ENCODE measurements at places on chromosomes 13 and 19.

GRCh38 chr13:39783051-39783450 lies 127.6 kb downstream of the COG6 start:
- DNase-seq = no peak

- no peak for DNase-seq
Measured at GRCh38 chr19:48364598-48365348, 606 bp downstream of the SYNGR4 start.

- no peak for DNase-seq
Measured at GRCh38 chr13:76131551-76131950, 495.4 kb downstream of the LMO7 start.

- DNase-seq = no peak
Measured at GRCh38 chr13:39767791-39768517, 112.5 kb downstream of the COG6 start.

DNA sequence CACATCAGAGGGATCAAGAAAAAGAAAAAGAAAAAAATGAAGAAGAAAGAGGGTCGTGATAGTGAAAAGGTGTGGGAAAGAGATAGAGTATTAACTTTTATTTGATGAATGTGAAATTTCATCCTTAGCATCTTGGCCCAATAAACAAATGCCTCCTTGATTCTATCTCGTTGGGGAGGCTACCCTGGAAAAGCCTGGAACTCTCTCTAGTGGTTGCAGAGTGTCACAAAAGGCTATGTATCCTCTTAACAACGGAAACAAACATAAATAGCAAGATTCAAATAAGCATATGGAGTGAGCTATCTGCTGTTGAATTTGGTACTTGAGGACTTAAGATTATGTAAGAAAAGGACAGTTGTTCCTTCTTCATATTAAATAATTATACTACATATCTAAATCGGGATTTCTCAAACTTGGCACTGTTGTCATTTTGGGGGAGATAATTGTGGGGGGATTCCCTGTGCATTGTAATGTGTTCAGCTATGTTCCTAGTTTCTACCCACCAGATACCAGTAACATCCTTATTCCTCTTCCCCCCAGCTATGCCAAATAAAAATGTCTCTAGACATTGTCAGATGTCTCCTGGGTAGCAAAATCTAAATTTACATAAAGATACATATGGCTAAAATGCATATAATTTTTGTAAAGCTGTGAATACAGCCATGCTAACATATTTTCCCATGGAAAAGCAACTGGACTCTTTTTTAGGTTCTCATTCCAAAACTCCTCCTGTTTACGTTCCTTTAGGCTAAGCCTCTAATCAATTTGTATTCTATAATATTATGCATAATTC lies 557.2 kb downstream of the DCT start:
- no peak for DNase-seq

DNA sequence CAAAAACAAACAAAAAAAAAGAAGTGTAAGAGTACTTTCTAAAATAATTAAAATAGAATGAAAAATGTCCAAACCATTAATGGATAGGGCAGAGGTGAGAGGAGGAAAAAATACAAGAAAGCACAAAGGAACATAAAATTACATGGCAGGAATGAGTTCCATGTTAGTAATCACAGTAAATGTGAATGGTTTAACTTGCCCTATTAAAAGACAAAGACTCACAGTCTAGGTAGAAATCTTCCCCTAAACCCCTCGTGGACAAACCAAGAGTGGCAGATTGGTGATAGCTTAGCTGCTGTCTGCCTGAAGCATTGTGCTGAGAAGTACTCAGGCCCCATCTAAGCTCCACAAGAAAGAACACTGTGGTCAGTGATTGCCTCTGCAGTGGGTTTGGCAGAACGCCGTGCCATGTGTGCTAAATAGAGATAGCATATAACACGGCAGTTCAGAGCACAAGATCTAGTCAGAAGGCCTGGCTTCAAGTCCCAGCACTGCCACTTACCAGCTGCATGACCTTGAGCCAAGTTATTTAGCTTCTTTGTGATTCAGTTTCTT lies 103.5 kb downstream of the DPF1 start:
- DNase-seq = no peak

DNA sequence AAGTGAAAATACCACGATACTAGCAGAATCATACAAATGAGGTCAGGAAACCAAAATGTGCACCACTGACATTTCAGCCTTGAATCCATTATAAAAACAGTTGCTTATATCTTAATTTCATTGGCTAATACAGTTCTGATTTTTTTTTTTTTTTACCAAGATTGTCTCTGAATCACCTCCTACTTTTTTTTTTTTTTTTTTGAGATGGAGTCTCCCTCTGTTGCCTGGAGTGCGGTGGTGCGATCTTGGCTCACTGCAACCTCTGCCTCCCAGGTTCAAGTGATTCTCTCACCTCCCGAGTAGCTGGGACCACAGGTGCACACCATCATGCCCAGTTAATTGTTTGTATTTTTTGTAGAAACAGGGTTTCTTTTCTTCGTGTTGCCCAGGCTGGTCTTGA lies 270.2 kb downstream of the LMO7 start:
- DNase-seq = no peak

- DNase-seq = no peak
Measured at GRCh38 chr19:49243726-49244125, 81.3 kb downstream of the SLC6A16 start.

GRCh38 chr19:29596885-29597525 lies 9.1 kb upstream of the POP4 start:
- DNase-seq = no peak

- no peak for DNase-seq
Measured at GRCh38 chr19:50667759-50668231, 18.6 kb downstream of the C19orf81 start.

DNA sequence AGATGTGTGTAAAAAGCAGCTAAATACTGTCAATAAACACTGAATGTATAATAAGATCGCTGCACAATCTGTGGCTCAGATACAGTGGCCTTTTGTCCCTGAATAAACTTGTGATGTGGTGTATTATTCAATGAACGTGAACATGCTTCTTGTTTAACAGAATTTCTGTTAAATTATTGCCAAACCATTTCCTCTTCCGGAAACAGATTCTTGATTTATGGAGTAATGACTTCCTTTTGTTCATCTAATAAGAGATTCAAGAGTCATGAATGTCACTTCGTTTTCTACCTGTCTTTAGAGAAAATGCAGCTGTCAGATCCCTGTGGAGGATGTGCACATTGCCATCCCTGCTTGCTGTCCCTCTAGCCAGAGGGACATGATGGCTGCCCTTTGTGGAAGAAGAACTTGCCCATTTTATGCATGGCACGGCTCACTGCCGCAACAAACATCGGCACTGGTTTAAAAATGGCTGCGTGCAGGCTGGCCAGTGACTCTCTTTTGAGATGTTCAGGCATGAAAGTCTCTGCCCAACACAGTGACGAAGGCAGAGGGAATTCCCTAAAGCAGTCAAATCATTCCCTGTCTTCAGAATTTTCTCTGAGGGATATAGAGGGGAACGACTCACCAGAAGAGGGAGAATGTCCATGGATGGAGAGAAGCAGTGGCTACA lies 3.1 kb upstream of the TNFSF13B start:
- no peak for DNase-seq

DNA sequence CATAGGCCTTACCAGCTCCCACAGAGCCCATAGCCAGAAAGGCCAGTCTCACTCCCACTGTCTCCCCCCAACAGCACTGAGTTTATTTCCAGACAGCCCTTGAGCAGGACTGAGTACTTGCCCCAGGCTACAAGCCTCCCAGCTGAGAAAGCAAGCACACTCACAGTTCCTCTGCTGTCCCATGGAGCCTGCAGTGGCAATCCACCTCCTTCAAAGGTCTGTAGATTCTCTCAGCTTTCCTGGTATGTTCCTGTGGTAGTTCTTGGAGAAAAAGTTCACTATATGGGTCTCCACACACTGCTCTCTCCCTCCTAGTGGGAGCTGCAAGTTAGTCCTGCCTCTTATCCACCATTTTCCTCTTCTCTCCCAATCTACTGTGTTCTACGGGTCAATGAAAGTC lies 728.7 kb downstream of the DIAPH3 start:
- DNase-seq = no peak

GRCh38 chr13:85632526-85633195 lies 166.6 kb downstream of the SLITRK6 start:
- no peak for DNase-seq

GRCh38 chr13:30806784-30807183 lies 71.4 kb downstream of the ALOX5AP start:
- DNase-seq = no peak

DNA sequence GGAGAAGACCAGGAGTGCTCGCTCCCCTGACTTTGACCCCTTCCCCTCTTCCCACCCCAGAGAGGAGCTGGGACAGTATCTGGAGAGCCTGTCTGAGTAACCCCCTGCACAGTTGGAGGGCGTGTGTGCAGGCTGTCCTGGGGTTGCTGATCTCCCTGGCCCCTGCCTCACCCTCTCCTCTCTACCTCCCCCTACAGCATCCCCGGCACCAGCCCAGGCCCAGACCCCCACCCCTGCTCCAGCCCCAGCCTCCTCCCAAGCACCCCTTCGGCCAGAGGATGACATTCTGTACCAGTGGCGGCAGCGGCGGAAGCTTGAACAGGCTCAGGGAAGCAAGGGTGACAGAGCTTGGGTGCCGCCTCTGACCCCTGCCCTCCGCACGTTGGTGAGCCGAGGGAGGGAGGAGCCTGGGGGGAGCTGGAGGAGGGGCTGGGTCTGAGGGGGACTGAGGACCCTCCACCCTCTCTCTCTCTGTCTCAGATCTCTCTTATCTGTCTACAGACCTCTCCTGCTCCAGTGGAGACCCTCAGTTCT lies 8.7 kb downstream of the PROSER3 start:
- DNase-seq = no peak

GRCh38 chr13:84466461-84466860 lies 584.2 kb upstream of the SLITRK1 start:
- DNase-seq = no peak

DNA sequence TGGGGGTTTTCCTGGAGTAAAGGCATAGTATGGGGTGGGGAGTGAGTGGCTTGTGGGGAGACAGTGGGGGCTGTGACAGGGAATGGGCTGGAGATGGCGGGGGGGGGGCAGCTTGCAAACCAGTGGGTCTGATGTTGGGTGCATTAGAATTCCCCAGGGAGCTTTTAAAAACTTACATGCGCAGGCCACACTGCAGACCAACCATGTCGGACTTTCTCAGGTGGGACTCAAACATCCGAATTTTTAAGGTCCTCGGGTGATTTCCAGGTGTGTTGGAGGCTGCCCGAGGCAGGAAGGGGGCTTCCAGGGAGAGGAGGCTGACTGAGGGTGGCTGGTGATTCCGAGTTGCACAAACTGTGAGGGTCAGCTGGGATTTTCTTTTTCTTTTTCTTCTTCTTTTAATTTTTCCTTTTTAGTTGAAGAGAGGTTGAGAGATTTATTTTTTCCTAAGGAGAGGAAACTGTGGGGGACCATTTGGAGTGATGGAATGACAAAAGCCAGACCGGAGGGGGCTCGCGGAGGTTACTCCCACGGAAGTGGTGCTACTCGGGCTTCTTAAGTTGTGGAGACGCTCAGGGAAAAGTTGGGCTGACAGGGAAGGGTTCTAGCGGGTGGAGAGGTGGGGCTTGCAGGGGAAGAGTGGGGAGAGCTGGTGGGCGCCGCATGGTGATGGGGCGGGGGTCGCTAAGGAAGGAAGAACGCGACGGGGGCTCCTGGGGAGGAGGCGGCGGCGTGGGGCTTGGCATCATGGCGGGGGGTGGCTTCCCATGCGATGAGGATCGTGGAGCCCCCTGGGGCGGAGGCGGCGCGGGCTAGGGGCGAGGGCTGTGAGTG lies 997 bp upstream of the CACNG8 start:
- no peak for DNase-seq

- no peak for DNase-seq
Measured at GRCh38 chr13:47545201-47546024, 455.7 kb downstream of the SUCLA2 start.

- no peak for DNase-seq
Measured at GRCh38 chr19:1206150-1206863, 729 bp downstream of the STK11 start.

DNA sequence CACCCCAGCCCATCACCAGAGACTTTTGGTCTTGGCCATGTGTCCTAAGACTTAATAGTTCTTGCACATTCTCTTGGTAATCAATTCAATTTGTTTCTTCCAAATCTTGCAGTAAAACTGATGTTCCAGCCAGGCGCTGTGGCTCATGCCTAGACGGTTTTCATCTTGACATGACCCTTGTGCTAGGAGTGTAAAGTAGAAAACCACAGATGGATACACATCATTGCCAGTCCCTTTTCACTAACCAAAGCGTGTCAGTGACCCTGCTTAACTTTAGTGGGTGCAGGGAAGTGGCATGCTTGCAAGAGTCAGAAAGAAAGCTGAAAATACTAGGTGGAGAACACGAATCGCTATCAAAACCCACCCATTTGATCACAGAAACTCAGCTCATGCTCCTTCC lies 18.0 kb upstream of the CD70 start:
- no peak for DNase-seq

DNA sequence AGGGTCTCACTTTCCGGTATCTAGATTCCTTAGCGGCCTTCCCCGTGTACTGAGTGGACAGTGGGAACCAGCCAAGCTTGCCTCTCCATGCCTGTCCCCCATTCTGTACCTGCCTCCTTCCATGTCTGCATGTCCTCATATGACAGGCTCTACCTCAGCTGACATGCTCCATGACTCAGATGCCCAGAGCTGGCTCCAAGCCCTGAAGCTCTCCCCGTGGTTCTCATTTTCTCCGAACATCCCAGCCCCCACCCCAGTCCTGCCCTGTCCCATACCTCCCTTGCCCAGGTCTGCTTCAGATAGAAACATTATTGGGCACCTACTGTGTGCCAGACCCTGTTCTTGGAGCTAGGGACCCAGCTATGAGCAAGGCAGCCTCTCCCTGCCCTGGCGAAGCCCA lies 17.1 kb upstream of the SHFL start:
- DNase-seq = no peak

DNA sequence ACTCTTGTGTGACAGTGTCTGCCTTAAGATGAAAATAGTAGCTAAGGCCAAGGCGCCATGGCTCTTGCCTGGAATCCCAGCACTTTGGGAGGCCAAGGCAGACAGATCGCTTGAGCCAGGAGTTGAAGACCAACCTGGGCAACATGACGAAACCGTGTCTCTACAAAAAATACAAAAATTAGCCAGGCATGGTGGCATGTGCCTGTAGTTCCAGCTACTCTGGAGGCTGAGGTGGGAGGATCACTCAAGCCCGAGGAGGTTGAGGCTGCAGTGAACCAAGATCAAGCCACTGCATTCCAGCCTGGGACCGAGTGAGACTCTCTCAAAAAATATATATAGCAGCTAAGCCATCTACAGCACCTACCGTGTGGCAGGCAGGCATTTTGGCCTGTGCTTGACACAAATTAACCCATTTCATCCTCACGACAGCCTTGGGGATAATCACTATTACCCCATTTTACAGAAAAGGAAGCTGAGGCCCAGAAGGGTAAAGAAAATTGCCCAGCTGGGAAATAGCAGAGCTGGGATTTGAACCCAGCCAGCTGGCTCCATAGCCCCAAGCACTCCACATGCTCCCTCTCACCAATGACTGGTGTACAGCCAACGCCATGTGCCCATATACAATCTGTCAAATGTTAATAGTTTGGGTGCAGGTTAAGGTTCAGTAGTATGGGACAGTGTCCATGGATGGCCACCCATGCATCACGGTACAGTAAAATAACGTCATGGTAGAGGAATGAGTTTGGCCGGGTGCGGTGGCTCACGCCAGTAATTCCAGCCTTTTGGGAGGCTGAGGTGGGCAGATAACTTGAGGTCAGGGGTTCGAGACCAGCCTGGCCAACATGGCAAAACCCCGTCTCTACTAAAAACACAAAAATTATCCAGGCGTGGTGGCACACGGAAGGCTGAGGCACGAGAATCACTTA lies 3.1 kb downstream of the SLC1A5 start:
- DNase-seq = no peak

All from activated CD4-positive, alpha-beta T cell treated with anti-CD3 and anti-CD28 coated beads, Interleukin-2, amount 50 U/mL, for 24 hours (primary cell).